ENCODE measurements at places on chromosomes 12 and 14.
A peak's percentile ranks its signal among the peaks of the same experiment; 100 is the strongest.

- DNase-seq, result no peak
Measured at GRCh38 chr12:57016348-57016747, at the start of gene TAC3. TSS of gene TAC3 (minus strand) at chr12:57016529. CDS start at chr12:57015797, 732 bp downstream.

- DNase-seq, result no peak
Measured at GRCh38 chr14:32426028-32426427, 96.9 kb downstream of the AKAP6 start.

- DNase-seq, result no peak
Measured at GRCh38 chr12:6899837-6900519, 4.6 kb upstream of the LRRC23 start.

- DNase-seq, result no peak
Measured at GRCh38 chr12:24922090-24922489, 26.8 kb downstream of the BCAT1 start.

DNA sequence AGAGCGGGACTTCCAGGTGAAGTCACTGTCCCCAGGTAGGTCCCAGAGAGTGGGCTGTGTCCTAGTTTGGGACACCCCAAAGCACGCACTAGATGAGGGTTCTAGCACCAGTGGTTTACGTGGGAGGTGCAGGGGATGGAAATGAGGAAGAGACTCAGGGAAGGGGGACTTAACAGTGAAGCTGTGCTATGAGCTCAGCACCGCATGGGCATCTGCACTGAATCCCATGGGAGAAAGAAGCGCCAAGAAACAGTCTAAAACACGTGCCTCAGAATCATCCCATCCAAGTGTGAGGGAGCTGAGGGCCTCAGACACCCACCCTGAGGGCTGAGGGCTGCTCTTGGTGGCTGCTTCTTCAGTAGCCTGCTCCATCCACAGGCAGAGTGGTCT lies 71.5 kb upstream of the ZFP36L1 start:
- DNase-seq, result no peak

DNA sequence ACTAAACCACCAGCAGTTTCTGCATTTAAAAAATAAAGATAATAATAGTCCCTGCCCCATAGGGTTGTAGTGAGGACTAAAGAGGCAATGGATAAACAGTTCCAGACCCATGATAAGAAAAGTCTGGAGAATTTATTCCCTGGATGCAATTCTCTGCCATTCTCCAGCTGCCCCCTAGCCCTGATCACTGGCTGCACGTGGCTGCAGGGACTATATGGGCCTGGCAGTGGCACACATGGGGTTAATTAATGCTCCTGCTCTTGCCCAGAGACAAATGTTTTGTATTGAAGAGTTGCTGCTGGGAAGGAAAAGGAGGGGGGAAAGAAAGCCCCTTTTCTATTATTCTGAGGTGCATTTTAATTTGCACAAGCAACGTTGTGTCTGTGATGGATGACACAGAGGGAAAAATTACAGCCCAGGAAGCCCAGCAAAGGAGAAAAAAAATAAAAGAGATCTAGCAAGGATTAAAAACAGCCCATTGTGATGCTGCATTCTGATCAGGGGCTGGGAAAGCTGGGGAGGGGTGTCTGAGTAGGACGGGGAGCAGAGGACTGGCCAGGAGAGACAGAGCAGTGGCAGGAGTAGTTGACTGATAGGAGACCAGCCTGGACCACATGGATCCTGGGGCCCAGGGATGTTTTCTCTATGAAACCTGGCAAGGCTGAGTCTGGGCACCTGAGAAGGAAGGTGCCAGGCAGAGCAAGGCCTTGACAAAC lies 149.3 kb downstream of the ESRRB start:
- no peak for DNase-seq

DNA sequence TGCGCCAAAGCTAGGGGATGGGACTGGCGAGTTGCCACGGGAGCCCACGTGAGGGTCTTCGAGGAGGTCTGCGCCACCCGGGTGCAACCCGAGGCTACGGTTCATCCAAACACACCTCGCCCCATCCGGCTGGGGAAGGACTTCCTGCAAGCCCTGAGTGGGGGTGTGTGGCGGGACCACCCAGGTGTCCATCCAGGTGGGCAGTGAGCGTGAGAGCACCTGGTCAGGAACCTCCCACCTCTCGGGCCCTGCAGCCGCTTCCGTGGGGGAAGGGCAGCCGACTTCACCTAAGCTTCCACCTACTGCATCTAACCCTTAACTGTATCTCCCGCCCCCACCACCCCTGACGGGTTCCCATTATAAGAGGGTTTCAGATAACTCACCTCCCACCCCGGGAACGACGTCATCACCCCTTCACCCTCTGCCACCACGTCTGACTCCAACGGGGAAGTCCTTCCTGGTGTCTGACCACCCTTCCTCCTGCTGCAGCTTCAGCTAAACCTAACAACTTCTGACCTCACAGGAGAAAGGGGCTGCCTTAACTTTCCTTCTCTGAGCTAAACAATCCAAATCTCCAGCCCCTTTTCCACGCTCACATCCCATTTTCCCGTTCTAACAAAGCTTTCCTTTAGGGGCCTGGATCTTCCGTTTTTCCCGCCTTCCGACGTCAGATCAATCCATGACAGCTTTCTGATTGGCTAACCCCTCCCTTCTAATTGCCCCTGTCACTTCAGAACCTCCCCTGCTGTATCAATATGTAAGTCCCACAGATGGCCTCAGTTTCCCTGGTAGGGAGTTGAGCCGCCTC lies 27.4 kb upstream of the SMUG1 start:
- DNase-seq, result peak; percentile 36

DNA sequence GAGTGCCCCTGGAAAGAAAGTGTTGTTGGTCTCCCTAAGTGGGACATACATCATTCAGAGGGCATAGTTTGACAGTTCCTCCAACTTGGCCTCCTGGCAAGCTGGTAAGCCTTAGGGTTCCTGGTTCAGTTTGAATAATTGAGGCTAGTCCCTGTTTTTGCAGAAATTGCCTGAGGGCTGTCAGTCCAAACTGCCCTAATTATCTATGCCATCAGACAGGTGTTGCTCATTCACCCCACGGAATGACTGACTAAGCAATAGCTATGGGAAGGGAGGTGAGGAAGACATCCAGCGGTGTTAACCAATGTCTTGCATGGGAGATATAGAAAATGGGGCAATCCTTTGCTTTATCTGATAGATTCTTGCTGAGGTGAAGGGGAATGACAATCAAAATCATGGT lies 37.6 kb downstream of the SPTSSA start:
- no peak for DNase-seq

Data from CD8-positive, alpha-beta memory T cell (primary cell).